Stimulated activated CD4-positive, alpha-beta T cell treated with anti-CD3 and anti-CD28 coated beads, Interleukin-15, amount 100 ng/mL, for 1 hour (primary cell): ENCODE measurements at places on chromosomes 6 and 20.
A peak's percentile ranks its signal among the peaks of the same experiment; 100 is the strongest.

DNA sequence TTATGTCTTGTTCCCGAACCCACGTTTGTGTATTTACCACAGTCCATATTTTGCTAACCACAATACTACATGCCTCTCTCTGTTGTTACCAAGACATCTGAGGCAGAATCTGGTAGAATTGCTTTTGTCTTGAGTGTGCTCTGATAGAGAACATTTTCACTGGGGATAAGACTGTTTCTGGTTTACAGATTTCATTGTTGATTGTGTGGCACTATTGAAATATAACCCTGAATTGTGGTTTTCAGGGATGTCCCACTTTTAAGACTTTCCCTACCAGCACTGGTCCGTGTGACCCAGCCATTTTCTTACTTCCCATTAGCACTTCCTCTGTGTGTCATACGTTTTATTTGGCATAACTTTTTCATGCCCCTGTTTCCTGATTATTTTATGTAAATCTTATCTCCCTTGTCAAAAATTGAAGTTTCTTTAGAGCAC is 12.2 kb downstream of the NCOA7 start:
- no peak for DNase-seq

DNA sequence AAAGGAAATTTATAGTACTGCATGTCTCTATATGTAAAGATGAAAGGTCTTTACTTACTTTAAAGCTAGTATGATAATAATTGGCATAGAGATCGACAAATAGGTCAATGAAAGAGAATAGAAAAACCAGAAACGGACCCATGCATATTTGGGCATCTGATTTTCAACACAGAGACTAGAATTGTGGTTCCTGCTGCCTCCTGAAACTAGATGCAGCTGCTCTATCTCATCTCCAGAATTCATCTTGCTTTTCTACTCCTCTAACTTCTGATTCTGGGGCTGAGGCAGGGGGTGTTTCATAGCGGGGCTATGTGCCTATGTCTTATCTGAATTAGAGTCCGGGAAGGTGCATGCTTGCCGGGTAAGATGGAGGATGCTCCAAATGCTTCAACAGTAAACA is 105.9 kb downstream of the ADTRP start:
- DNase-seq: no peak

GRCh38 chr6:30113003-30113759 is at the start of gene TRIM31:
TRIM31 (minus strand) TSS chr6:30113090; CDS start chr6:30112805, 285 bp downstream.
- DNase-seq: no peak

DNA sequence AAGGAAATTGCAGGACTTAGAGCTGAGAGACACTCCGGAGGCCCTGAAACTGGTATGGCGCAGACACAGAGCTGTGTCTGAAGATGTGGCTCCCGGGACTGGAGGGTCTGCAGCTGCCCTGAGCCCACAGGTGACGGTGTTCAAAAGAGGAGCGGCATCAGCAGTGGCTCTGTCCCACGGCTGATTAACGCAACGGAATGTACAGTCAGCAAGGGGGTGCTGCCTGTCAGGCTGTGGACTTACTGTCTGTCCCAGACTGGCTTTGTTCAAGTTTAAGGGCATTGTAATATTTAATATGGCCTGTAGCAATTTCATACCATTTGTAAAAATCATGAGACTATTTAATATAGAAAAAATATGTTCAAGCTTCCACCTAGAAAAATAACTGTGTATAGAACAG is 228.0 kb upstream of the TAB2 start:
- DNase-seq: no peak

DNA sequence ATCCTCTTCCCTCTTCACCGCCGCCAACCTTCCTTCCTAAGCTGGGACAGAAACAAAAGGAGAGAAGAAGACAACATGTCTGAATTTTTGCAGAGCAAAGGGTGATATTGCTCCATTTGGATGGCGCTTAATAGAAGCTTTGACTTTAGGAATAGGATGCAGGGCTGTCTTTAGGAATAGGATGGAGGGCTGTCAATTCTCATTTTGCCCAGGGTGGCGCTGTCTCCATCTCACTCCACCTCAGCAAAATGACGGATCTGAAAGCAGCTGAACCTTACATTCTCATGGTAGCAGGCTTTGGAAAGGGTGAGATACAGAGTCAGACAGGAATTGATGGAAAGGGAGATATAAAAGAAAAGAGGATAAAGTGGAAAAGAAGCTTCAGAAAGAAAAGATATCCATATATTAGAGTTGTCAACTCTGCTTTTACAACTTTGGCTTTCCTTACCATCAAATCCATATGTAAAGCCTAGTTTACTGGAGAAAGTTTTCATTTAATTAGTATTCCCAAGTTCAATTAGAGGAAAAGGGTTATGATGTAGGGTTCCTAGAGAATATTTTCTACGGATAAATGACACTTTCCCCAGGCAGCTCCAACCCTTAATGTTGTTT is 2.4 kb downstream of the MTCL3 start:
- DNase-seq: peak; percentile 11

DNA sequence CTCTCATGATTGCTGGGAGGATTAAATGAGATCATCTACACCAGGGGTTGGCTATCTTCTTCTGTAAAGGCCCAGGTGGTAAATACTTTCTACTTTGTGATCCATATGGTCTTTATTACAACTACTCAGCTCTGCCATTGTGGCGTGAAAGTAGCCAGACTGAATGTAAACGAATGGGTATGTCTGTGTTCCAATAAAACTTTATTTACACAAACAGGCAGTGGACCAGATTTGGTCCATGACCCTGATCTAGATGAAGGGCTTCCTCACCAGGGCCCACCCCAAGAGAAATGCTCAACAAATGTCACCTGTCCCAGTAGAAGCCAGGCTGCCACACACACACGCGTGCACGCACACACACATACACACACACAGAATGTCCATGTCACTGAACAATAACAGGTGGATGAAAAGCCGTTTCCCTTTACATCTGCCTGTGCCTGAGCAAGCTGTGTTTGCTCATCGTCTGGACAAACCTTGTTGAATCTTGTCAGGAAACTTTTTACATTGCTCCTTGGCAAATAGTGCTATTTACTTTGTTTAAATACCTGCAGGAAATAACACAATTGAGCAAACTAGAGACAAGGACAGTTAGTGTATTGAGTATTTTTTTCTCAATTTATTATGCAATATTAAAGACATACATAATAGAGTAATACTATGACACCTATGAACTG is 114.3 kb downstream of the EYA2 start:
- DNase-seq: no peak
